ENCODE measurements at places on chromosomes 13 and 19.

- no peak for DNase-seq
These were observed 990 bp downstream of the MYO9B start for GRCh38 chr19:17076543-17076991.

GRCh38 chr13:69300131-69300530, 807.5 kb upstream of the ATXN8OS start:
- no peak for DNase-seq

DNA sequence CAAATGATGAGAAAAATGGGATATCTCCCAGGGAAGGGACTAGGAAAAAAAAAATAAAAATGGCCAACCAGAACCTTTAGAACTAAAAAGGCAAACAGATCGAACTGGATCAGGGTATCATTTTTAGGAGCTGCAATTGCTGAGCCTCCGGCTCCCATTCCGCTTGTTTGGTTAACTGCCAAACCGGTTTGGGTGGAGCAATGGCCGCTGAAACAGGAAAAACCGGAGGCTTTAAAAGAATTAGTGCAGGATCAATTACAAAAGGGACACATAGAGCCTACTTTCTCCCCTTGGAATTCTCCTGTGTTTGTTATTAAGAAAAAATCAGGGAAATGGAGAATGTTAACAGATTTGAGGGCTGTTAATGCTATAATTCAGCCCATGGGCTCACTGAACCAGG, 12.7 kb upstream of the ZNF443 start:
- DNase-seq: no peak

DNA sequence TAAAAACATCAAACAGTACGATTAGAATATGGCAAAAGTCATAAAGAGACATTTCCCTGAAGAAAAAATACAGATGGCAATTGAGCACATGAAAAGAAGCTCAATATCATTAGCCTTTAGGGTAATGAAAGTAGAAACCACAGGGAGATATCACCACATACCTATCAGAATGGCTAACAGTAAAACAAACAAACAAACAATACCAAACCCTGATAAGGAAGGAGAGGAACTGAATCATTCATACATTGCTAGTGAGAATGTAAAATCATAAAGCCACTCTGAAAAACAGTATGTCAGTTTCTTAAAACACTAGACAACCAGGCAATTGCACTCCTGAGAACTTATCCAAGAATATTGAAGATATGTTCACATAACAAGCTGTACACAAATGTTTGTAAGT, 1342.5 kb upstream of the SLC10A2 start:
- DNase-seq: no peak

DNA sequence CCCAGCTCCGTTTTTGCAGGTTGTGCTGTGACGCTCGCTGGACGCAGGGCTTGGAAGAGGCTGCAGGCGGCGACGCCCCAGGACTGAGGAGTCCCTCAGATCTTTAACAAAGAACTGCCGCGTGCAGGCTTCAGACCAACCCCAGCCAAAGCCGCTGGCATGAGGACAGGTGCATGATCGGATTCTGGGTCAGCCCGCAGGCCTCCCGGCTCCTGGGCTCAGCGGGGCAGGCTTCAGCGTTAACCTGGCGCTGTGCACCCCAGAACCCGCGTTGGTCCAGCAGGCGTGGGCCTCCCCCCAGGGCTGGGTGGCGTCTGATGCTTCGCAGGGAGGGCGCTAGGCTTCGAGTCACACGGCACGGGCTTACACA, 920 bp upstream of the TIMM13 start:
- DNase-seq: no peak
